ENCODE measurements at places on chromosomes 3 and 15.

GRCh38 chr15:91789136-91789535 is 64.4 kb upstream of the SLCO3A1 start:
- DNase-seq, result no peak

GRCh38 chr3:152276681-152277080 is 8.0 kb downstream of the MBNL1 start:
- DNase-seq, result no peak

DNA sequence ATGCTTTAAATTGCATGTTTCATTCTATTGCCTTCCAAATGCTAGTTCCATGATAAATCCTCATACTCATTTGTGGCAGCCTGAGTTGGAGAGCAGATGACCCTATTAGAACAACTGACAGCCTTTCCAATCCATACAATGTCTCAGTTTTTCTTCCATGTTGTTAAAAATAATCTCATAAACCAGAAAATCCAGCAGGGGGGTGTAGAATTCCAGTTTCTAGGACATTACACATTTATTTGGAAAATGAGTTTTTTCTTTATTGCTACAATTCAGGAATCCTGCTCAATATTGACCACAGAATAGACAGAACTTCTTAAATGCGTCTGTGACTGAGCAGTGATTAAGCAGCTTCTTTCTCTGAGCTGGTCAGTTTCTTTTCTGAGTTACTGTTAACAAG is 174.2 kb upstream of the ATP10A start:
- DNase-seq, result no peak

DNA sequence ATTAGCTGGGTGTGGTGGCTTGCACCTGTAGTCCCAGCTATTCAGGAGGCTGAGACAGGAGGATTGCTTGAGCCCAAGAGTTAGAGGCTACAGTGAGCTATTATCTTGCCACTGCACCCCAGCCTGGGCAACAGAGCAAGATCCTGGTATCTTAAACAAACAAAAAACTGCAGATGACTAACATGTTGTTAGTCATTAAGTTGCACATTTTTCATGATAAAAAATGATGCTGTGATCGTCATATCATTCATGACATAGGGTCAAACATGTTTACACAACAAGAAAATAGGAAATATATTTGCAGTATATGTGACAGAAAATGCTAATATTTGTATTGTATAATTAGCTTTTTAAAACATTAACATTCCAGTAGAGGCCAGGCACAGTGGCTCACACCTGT is 20.2 kb upstream of the DAPK2 start:
- no peak for DNase-seq

- DNase-seq, result no peak
Observed at GRCh38 chr3:117036259-117036799, 326.8 kb downstream of the TUSC7 start.

- DNase-seq, result no peak
Observed at GRCh38 chr3:27930052-27930602, 208.0 kb upstream of the EOMES start.

- peak; percentile 43 for DNase-seq
Observed at GRCh38 chr15:76147906-76148570, 88.3 kb downstream of the TMEM266 start.

GRCh38 chr3:178310949-178311348 is 225.3 kb upstream of the KCNMB2 start:
- no peak for DNase-seq

DNA sequence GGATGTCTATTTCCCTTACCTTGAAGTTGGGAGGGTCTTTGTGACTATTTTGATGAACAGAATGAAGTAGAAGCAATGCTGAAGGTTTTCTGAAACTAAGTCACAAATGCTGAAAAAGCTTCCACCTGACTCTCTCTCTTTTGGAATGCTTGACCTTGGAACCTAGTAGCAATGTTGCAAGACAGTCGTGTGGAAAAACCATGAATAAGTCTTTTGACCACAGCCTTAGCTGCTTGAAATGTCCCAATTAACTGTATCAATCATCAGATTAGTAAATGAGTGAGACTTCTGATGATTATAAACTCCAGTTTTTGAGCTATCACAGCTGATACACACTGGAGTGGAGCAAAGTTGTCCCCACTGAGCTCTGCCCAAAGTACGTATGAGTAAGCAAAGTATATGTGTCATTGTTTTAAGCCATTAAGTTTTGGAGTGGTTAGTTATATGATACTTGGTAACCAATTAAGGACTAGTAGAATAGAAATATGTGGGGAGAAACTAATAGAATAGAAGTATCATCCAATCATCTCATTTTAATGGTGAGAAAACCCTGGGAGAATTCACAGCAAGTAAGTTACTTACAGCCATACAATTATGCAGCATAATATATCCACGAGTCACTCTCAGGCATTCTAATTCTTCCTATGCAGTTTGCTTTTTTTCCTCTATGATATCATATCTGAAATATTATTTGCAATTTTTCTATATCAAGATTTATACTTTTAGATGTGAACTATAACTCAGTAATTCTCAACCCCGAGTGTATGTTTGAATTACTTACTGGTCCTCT is 1010.6 kb downstream of the ROBO2 start:
- no peak for DNase-seq

GRCh38 chr3:49841806-49842205 is 14.6 kb downstream of the TRAIP start:
- no peak for DNase-seq

GRCh38 chr15:69167218-69167846 is 6.9 kb downstream of the GLCE start:
- no peak for DNase-seq

DNA sequence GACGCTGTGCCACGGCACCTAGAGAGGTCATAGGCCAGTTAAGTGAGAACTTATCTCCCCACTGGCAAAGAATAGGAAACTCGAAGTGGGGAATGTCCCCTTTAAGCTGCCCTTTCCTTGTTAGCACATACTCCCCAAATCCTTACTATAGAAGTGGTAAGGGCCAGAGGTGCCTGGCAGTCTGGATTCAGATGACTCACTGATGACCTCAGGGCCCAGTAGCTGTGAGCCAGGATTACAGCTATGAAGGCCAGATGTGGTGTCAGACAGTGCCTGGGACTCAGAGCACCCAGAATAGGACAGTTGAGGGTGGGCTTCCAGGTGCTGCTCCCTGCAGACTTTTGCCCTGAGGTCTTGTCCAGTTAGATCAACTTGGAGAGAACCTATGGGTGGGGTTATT is 37.7 kb downstream of the PDIA5 start:
- DNase-seq, result no peak

GRCh38 chr15:79195802-79196201 is 86.7 kb upstream of the ANKRD34C start:
- DNase-seq, result no peak

GRCh38 chr3:33186524-33187367 is 31.9 kb downstream of the SUSD5 start:
- no peak for DNase-seq

- DNase-seq, result no peak
Observed at GRCh38 chr15:96564546-96564945, 234.0 kb downstream of the NR2F2 start.

- no peak for DNase-seq
Observed at GRCh38 chr3:9399746-9400145, 2.3 kb downstream of the SETD5 start.

DNA sequence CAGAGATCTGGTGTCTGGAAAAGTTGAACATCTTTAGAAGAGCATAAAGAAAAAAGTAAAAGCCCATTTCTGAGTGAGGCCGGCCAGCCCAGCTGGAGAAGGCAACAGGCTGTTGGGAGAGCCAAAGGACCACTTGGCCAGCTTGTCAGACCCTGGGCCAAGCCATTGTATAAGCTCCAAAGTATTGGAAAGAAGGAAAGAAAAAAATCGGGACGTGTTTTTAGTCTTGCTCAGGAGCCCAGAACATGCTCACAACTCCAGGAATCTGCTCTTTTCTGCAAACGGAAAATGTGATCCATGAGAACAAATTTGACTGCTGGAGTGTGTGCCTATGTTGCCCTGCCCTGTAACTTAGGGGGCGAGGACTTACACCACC is 10.4 kb upstream of the CLPX start:
- DNase-seq, result no peak

- no peak for DNase-seq
Observed at GRCh38 chr3:21331857-21332256, 419.2 kb downstream of the ZNF385D start.

- DNase-seq, result peak; percentile 97
Observed at GRCh38 chr3:48716982-48717746, at the start of gene IP6K2. IP6K2 (minus strand) TSS chr3:48717221; CDS start chr3:48695291, 21,930 bp downstream.

- no peak for DNase-seq
Observed at GRCh38 chr3:180619723-180620122, 17.8 kb downstream of the TTC14 start.

GRCh38 chr3:15426579-15427118 is 695 bp downstream of the METTL6 start:
- DNase-seq, result no peak

DNA sequence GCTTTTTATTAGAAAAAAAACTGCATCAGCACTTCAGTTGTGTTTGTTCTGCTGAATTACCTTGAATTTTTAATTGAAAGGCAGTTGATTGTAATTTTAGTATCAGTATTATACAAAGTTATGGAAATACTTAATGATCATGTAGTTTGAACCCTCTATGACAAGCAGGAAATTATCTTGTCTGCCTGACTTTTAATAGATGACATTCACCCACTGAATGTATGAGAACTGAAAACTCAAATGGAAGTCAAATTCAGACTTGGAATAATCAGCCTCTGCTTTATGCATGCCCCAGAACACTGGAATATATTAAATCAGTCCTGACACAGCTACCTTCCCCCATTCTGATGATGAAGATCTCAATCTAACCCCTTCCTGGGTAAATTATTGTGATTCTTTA is 73.5 kb downstream of the SLC49A4 start:
- no peak for DNase-seq

- no peak for DNase-seq
Observed at GRCh38 chr3:69203631-69204314, 81.4 kb upstream of the LMOD3 start.

DNA sequence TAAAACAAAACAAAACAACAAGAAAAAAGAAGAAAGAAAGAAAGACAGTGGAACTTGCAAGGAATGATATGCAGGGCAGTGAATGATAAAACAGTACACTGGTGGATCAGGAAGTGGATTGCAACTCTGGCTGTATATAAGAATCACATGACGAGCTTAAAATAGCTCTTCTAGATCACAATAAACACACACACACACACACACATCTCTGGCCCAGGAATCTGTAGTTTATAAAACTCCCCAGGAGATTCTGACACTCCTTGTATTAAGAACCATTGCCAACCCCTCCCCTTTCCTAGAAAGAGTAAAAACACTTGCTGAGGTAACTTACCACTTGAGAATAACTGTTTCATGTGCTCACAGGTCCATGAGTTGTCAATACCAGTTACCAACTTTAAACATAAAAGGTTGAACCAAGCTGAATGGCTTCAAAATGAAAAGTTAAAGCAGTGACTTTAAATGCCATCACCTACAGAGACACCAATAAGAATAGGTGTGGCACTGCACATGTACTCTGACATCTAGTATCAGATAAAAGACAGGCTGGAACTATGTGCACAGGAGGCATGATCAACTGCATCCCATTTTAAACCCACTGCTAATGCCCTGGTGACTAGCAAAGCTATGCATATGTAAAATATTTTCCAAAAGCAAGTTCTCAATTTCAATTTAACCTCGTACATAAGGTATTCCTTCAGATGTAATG is 3.9 kb downstream of the CPOX start:
- no peak for DNase-seq

DNA sequence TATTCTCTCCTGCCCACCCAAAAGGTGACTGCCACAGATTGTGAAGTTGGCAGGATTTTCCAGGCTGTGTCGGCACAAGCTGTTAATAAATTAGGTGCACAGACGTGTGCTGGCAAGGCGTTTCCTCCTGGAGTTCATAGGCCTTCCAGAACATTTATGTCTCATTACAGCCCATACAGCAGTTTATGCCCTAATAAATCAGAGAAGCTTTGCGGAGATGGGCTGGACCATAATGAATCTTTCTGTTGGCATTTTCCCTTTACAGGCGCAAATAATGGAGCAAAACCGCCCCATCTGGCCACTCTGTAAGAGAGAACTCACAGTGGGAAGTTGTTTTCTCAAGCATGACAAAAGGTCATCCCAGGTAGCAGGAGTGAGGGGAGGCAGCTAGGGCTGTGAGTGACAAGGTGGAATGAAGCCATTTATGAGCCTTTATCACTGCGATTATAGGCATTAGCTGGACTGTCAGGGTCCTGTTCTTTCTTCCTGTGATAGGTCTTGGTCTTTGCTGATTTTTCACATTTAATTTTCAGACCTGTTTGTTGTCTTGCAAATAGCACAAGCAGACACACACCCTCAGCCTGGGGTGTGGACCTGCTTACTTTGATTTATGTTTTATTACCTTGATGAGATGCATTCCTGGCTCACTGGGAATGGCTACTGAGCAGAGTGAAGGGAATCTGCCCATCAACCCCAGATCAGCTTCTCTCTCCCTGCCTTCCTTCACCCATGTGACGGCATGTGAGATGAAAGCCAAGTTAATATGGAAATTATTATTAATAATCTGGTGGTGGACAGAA is 257.5 kb downstream of the LRTM1 start:
- no peak for DNase-seq

GRCh38 chr3:151276687-151277042 is 1.7 kb downstream of the P2RY14 start:
- DNase-seq, result no peak

DNA sequence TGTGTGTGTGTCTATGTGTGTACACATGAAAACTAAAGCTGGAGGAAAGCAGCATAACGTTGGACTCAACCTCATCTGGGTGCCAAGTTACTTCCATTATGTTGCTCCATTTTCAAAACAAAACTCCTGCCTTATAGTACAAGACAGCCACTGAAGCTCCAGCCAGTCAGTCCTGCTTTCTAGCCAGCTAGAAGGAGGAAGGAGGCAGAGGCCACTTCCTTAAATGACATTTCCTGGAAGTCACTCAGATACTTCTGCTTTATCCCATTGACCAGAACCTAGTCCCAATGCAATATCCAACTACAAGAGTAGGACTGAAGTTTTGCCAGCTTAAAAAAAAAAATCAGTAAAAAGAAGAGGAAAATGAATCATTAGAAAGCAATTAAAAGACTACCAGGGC is 31.7 kb downstream of the CADPS start:
- DNase-seq, result no peak

- DNase-seq, result no peak
Observed at GRCh38 chr3:37729119-37729518, 132.6 kb upstream of the CTDSPL start.

GRCh38 chr3:126886217-126886616 is 96.7 kb upstream of the PLXNA1 start:
- DNase-seq, result no peak

DNA sequence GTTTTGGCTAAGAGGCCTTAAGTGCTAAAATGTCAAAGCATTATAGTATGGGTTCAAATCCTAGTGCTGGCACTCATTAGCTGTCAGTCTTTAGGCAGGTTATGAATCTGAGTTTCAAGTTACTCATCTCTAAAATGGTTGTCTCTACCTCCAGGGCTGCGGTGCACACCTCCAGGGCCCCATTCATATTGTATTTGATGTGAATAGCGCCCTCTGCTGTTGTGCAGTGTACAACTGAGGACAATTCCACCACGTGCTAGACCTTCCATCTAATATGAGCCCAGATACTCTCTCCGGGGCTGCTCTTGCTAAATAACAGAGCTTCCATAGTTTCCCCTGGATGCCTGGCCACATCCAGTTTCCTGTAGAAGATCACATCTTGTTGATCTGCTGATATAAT is 54.3 kb downstream of the OXNAD1 start:
- peak; percentile 72 for DNase-seq
